ENCODE measurements at places on chromosomes 2 and 18. TPM values are rescaled to one million over a fixed set of nuclear protein-coding genes. Genes with fewer than 3 reads are reported as not detected.

The ERMN gene
- not detected for total RNA-seq

The REEP1 gene
- total RNA-seq = not detected

The GALR1 gene
- total RNA-seq = not detected

The TUBA3E gene
- not detected for total RNA-seq

The ADAM23 gene
- 11.1 TPM for total RNA-seq

Data from bronchial smooth muscle cell (primary cell).